ENCODE measurements at places on chromosomes 2 and 18.
A peak's percentile ranks its signal among the peaks of the same experiment; 100 is the strongest.

DNA sequence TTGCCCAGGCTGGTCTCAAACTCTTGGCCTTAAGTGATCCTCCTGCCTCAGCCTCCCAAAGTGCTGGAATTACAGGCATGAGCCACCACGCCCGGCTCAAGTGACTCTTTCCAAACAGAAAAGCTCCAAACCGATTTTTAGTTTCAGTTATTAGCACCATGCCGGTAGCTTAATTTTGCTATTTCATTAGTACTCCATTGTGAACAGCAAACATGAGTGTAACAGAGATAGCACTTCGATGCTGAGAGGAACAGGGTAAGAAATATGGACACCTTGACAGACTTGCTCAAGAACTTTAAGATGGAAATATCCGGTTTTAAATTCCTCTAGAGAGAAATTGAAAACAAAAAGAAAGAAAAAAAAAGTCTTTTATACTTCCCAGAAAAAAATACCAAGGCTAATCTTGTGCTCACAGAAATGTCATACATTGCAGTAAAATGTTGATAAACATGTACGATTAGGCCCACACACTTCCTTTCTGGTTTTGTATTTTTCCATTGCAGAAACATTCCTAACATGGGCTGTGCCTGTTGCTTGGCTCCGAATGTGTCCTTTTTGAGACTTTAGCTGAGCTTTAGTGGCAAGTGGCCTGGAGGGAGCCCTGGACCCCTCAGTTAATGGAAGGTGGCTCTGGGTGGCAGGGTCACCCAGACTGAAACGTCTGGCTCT is 18.3 kb downstream of the FHL2 start:
- no peak for DNase-seq

GRCh38 chr2:149597050-149597667 is 9.6 kb upstream of the MMADHC start:
- no peak for DNase-seq

DNA sequence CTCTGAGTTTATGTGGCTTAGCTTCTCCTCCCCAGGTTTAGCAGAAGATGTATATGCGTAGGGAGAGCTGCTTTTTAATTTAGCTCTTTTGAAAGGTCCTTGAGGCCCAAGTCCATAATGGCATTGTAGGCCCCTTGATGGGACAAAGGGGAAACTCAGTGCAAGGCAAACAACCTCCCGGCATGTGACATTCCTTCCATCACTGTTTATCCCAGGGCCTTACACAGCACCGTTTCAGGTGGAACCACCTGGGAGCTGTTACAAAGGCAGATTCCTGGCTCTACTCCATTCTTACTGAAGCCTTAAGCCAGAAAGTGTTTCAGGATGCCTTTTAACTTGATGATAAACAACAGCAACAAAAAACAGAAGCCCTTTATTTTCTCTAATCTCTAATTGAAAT is 555.4 kb downstream of the SLC4A3 start:
- DNase-seq: no peak

GRCh38 chr2:60534052-60534685 is 19.3 kb downstream of the BCL11A start:
- DNase-seq: no peak

GRCh38 chr2:8138525-8138922 is 543.3 kb upstream of the ID2 start:
- no peak for DNase-seq

DNA sequence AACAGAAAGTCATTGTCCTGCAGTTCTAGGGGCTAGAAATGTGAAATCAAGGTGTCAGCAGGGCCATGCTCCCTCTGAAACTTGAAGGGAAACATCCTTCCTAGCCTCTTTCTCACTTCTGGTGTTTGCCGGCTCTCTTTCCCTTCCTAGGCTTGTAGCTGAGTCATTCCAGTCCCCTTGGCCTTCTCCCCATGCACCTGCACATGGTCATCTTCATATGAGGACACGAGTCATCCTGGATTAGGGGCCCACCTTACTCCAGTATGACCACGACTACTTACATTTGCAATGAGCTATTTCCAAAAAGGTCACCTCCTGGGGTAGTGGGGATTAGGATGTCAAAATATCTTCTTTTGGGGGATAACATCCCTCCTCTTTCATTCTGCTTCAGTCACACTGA is 168.5 kb upstream of the CXCR4 start:
- no peak for DNase-seq

DNA sequence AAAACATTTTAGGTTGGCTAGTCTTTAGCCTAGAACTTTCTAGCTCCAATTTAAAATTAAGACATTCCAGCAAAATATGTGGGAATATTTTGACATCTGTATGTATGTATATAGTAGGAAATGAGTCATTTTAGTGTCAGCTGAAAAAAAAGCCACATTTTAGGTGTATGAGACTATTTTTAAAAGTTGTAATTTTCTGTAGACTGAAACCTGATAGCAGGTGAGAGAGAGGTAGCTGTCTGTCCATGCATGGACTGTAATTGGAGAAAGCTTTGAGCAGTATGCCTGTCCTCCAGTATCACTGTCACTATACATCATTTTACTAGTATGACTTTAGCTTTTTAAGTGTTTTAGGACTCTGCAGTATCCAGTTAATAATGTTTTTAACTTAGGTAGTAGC is 26.1 kb upstream of the PPP1R1C start:
- DNase-seq: peak; percentile 28

- DNase-seq: peak; percentile 44
Measured at GRCh38 chr18:55247032-55247431, 287.8 kb upstream of the CCDC68 start.

- DNase-seq: peak; percentile 83
Measured at GRCh38 chr18:8341481-8342230, 267.6 kb upstream of the RAB12 start.

DNA sequence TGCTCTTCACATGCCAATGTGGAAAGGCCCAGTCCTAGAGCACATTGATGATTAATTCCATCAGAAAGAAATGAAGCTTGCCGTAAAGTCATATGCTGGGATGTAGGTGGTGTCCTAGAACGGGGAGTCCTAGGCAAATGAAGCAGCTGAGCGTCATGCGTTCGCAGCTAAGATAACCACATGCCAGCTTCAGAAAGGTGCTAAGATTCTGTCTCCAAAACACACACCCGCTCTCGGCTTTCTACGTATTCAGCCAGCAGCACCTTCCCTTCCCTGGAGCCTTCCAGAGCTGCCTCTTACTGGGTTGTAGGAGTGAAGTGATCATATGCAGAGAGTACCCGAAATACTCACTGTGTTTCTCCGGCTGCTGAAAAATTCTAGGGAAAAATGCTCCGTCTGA is 421.6 kb upstream of the ID2 start:
- DNase-seq: no peak

DNA sequence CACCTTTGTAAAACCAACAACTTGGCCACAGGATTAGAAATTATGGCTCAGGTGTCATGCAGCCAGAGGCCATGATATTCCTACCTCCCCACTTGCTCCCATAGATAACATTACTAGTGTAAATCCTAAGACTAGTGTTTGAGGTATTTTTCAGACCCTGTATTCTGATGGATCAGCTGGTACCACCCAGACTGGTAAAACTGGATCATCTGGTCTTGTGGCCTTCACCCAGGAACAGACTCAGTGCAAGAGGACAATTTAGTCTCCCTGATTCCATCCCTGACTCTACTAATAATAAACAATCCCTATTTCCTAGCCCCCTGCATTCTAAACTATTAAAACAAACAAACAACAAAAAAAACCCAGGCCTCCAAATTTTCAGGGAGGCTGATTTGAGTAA is 121.0 kb downstream of the ALPK2 start:
- no peak for DNase-seq

- DNase-seq: no peak
Measured at GRCh38 chr2:234100686-234101085, 50.2 kb downstream of the SPP2 start.

- DNase-seq: no peak
Measured at GRCh38 chr2:176105078-176105729, 1.9 kb upstream of the HOXD11 start.

GRCh38 chr2:17257189-17257909 is 260.9 kb downstream of the RAD51AP2 start:
- peak; percentile 37 for DNase-seq

DNA sequence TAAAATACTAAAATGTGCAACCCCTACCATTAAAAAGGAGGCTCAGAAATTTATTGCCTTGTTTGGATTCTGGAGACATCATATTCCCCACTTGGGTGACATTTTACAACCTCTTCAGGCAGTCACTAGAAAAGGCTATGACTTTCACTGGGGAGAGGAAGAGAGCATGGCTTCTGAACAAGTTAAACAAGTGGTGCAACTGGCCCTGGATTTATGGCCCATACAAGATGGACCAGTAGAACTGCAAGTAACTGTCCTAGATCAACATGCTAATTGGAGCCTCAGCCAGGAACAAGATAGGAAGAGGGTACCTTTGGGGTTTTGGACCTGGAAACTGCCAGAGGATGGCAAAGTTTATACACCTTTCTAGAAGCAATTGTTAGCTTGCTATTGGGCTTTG is 4.0 kb upstream of the DSG2 start:
- DNase-seq: no peak

GRCh38 chr2:130352237-130352636 is 3.6 kb upstream of the PTPN18 start:
- no peak for DNase-seq
